SJCRH30 (cell line): ENCODE measurements at places on chromosomes 6 and 20.

DNA sequence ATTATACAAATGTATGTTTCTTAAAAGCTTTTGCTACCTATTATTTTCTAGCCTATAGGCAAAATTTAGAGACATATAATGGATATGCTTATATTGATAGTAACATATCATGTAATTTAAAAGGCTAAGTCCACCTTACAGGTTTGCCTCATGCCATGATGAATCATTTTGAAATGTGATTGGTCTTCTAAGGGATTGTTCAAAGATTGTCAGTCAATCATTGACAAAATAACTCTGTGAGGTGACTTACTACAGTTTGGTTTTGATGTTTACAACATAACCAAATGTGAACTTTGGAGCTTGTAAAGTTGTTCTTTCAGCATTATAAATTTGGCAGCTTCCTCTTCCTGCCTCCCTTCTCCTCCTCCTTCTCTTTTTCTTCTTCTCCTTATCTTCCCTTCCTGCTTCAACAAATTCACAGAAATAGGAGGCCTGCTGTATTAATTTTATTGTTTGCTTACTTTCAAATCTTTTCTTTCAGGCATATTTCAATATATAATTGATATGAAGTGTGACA lies 39.7 kb upstream of the ZFP64 start:
- DNase-seq: no peak

DNA sequence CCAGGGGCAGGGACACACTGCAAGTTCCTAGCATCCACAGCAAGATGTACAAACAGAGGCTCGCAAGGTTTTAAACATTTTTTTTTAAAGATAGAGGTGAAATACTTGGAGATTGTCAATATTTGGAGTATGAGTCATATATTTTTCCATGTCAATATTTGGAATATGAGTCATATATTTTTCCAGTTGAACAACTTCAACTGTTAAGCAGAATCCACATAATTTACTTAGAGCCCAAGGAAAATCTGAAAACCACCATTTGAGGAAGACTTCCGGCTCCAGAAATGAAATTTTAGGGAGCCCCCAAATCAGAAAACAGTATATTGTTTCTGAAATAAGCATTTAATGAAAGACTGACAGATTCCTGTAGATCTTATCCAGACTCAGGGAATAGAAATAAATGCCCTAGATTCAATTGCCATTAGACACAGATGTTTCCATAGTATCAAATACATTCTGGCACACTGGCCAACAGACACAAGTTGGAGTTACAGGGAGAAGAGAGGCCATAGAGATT lies 51.6 kb upstream of the FAM184A start:
- peak; percentile 35 for DNase-seq

- no peak for DNase-seq
These were observed 437.0 kb downstream of the BTBD3 start for GRCh38 chr20:12354725-12355124.

GRCh38 chr20:46568570-46569129 lies 18.2 kb upstream of the OCSTAMP start:
- peak; percentile 98 for DNase-seq

DNA sequence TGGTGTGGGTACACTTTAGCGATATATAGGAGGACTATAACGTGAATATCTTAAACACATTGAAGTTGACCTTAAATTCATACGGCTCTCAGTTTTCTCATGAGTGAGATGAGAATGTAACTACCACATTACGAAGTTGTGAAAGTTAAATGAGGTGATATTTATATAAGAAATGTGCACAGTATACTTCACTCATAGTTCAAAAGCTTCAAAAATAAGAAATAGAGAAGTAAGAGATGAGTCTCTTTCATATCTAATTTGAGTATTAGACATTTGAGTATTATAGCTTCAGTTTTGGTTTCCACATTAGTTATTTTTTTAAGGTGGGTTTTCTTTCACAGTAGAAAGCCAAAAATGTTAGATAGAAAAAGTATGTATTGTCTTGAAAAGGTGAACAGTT lies 183.3 kb downstream of the NKAIN2 start:
- DNase-seq: no peak

GRCh38 chr20:23744817-23745216 lies 5.9 kb downstream of the CST1 start:
- no peak for DNase-seq

DNA sequence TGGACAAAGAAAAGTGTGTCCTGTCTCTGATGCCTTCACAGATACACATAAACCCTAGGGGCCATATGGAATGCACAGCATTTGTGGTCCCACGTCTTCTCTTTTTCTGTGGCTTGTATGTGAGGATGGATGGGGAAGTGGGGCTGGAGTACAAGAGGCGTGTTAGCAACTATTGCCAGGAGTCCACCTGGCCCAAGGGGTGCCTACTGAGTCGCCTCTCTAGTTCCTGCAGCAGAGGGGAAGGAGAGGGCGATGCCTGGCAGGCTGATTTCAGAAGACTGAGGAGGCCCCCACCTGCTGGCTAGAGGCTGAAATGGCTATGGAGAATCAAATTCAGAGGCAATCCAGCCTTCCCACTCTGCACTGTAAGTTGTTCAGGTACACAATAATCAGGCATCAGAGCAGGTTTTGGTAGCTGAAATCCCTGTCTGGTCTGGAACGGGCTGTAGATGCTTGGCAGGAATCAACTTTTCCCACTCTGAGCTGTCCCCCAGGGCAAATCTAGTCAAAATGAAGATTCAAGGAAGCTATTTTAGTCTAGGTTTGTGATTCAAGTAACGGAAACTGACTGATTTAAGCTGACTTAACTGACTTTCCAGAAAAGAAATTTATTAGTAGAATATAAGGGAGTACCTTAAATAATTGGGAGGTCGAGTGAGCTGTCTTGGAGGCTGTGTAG lies 14.9 kb upstream of the PPARD start:
- peak; percentile 68 for DNase-seq

- no peak for DNase-seq
These were observed 1.9 kb downstream of the KATNA1 start for GRCh38 chr6:149646599-149646998.

GRCh38 chr6:16136091-16136490 lies 7.2 kb downstream of the MYLIP start:
- DNase-seq: no peak

DNA sequence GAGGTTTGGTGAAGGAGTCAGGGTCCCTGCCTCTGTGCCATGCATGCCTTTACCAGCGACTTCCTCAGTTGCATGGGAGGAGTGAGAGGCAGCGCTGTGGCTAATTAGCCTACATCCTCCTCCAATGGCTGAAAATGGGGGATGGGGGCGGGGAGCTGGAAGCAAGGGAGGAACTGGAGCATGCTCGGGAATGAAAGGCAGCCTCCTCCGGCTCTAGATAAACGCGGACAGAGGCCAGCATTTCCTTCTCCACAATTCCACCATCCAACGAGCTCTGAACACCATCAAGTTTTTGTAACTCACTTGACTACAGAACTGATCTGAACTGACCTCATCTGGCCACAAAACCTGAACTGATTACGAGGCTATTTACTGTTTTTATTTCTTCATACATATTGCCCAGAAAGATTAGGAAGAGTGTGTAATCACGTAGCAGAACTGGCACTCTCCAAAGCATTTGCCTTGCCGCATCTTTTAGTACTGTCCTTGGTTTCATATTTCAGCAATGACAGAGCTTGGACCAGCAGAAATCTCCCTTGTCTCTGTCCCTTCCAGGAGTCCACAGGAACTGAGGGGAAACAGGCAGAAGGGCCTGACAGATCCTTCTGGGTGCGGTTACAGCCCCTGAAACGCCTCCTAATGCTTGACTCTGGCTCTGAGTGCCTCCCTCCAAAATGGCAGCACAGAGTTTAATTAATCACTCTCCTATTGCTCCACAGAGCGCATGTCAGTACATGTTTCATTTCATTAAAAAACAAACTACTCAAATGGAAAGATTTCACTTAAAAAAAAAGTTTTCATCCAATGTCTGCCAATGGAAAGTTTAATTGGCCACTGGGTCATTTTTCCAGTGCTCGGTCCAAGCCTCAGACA lies 58.2 kb upstream of the TRAF3IP2 start:
- peak; percentile 94 for DNase-seq

DNA sequence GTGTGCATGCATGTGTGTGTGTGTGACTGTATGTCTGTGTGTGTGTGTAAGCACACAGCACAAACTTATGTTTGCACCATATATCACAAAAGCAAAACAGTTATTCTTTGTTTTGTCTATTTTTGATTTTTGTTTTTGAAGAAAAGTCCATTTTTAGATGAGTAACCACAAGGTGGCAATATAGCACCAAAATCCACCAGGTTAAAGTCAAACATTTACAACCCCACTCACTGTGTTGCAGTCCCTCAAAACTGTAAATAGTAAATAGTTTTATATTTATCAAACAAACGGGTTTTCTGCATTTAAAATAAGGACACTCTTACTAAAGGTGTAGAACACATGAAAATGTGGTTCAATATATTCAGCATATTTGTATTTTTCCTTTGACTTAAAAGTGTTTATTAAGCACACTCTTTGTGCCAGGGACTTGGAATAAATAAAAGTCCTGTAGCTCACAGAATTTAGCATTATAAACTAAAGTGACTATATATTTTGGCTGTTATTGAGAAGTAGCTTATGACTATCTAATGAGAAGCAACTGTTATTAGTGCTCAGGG lies 118.5 kb downstream of the GFRAL start:
- peak; percentile 13 for DNase-seq

DNA sequence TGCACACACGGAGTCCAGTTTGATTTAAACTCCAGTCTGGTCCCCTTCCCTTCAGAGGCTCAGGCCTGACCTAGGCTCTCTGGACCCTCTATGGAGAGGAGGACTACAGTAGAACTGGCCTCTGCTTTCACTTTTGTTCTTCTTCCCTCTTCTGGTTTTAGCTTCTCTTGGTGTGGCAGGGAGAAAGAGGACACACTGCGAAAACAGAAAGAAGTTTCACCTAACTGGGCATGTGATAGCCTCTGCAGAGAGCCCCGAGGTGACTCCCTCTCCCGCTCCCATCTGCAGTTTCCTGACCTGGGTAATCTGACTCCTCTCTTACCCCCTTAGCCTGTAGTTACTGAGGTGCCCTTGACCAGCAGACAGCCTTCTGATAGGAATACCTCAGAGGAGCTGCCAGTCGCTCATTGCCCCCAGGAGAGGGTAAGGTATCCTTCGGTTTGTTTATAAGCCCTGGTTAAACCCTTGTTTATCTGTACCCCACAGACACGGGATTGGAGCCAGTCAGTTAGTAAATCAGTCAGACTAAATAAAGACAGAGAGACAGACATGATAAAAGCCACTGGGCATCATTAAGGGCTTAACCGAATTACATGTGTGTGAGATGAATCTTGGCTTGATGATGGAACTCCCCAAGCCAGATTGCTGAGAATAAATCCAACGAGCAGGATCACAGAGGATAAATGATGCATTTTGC lies 12.0 kb upstream of the DTNBP1 start:
- no peak for DNase-seq

DNA sequence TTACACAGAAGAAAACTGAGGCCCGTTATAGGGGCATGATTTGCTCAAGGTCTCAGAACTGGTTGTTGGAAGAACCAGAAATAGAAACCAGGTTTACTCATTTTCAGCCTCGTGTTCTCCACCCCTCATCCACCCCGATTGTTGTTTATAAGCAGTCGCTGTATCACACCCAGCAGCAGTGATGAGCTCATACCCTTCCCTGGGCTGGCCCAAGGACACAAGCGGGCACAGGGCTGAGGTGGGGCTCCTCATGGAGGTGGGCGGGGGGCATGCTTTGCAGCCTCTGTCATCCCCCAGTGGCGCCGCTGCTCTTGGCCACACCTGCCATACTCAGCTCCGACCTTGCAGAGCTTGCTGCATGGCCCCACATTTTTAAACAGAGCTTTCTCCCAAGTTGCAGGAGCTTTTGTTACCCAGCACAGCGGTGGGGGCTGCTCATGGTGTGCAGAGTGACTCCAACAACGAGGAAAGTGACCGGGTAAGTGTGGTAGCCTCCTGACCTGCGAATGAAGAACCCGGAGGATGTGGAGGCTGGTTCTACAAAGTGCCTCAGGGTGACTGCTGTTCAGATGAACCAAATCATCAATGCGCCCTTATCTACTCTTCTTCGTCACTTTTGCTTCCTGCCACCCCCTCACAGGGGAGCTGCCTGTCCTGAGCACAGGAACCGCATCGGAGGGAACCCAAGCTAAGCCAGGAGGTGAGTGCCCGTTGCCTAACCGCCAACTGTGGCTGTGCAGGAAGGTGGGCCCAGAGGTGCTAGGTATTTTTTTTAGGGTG lies 43.6 kb upstream of the NKX2-2 start:
- no peak for DNase-seq

- DNase-seq: no peak
These were observed 97.8 kb downstream of the RAMACL start for GRCh38 chr6:166488701-166489100.

DNA sequence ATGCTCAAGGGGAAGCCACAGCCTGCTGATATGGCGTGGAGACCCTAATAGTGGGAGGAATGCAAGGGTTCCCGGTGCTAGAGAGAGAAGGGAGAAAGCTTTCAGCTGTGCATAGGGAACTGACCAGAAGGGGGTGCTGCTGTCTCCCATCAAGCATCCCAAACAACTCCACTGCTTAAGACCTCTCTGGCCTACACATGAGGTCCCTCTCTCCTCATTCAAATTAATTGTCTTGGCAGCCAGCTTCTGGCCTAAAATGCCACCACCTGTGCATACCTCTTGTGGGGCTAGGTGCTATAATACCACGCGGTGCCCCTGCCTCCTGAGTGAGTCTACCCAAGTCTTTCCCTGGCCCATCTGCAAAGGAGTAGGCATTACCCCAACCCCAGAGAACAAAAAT lies 14.5 kb downstream of the ADISSP start:
- DNase-seq: peak; percentile 71

- no peak for DNase-seq
These were observed 39.6 kb downstream of the SLC23A2 start for GRCh38 chr20:4961746-4962145.

DNA sequence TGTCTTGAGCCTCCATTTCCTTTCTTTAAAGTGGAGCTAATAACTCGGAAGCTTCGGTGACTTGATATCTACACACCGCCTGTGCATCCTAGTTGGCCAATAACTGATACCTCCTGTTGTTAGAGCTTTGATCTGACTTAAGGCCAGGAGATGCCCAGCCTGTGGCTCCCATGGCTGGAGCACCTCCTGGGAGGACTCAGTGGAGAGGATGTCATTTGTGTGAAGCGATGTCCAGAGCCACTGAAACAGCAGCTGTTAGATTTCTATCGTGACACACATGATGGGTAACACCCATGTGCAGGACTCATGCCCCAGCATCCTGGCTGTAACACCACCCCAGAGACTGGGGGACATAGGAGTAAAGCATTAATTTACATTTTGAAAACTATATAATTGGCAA lies 30.8 kb downstream of the SDCBP2 start:
- DNase-seq: no peak
